ENCODE measurements at places on chromosomes 1 and 21.

DNA sequence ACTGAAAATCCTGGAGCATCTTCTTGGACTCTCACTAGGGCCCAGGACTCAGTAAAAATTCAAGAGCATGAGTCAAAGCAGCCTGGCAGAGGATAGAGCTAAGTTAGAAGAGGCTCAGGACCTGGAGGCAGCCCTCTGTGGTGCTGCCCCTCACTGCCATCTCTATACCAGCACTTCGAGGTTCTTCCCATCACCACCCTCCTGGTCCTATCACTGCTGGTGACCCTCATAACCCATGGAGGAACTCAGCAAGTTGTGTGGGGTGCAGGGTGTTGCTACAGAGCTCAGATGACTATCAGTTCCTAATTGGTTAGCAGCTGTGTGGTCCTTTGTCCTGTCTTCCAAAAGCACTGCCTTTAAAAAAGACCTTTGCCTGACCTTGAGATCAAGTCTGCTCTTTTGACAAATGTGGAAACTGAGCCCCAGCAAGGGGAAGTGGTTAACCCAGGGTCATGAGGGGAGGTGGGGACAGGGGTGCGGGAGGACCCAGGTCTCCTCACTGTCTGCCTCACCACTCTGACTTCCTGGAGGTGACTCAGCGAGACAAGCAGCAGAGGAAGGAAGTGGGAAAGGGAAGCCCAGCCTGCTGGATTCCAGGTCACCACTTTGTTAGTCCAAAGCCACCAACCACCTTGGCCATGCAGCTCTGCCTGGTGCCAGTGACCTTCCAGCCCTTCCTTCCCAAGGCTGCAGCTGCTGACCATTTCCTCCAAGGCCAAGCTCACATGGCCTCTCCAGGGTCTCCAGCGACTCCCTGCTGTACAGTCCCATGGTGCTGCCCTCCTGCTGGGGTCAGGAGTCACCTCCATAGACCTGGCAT, 199.4 kb upstream of the EDN2 start:
- DNase-seq = peak; percentile 5

GRCh38 chr1:73943270-73943669, 254.7 kb downstream of the LRRIQ3 start:
- DNase-seq = no peak

DNA sequence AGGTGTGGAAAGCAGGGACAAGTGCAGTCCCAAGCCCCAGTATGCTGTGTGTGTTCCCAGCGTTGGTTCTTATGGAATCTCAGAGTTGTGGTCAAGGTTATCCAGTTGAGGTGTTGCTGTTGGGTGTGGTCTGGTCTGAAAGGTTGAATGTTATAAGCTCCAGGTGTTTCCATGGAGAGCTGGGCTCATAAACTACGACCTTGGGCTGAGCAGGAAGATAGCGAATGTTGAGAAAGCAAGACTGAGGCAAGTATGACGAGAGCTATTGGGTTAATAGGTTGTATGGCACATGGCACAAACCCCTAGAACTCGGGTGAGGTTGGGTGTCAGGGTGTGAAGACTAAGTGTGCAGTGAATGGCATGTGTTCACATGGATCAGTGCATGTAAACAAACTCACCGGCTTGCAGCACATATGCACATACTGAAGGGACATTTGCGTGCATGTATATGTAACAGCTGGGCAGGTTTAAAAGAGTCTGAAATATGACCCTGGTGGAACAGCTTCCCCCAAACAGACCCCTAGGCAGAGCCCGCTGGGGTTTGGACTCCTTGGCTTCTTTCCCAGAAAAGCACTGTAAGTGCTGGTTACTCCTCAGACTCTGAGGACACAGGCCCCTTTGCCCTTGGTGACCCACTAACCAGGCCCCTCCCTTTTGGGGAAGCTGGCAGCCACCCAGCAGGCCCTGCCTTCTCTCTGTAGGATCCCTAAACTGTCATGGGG, 117.5 kb downstream of the NAV1 start:
- no peak for DNase-seq

- DNase-seq = no peak
These were observed 6.4 kb upstream of the RGS2 start for GRCh38 chr1:192802406-192802805.

DNA sequence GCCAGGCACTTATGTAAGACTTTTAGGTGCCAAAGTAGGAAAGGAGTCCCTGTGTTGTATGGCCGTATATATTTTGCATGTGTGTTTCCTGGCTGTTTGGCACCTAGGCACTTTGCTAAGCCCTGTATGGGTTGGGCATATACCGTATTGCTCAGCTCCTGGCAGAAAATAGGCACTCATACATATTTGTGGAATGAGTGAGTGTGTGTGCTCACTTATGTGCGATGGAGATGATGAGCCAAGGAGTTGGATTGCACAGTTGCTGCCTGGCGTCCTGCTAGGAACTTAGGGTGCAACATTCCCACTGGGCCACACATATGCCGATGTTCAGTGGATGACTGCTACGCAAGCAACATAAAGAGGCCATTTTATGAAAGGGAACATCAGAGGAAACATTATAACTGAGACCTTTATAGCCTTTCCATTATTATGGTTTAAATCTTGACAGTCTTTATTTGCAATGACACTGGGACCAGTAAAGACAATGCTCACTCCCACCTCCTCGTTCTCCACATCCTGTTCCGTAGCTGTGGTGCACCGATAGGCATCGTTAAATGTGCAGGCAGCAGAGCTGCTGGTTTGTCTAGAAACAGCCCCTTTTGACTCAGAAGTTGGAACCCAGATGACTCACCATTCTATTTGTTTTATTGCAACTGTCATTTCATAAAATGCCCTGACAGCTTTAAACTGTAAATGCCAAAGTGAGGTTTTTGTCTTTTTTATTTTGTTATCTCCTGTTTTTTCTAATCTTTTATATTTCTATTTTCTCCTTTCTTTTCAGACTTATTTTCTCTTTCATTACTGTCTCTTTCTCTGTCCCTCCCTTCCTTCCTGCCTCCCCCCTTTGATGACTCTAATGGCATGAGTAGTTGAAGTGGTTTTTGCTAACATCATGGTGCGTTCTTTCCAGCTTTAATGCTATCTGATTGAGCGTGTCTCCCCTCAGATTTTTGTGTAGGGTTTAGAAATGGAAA, 36.1 kb downstream of the PEX14 start:
- DNase-seq = peak; percentile 64

DNA sequence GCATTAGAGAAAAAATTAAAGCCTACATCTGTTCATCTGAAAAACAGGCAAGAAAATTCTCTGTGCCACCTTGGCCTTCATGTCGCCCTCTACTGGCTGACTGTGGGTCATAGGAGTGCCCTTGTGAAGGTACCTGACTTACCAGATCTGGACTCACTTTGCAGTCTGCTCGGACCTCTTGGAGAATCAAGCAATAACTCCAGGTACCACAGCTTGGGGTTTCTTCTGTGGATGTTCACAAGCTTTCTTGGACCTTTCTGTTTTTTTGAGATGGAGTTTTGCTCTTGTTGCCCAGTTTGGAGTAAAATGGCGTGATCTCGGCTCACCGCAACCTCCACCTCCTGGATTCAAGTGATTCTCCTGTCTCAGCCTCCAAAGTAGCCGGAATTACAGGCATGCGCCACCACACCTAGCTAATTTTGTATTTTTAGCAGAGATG, 2.4 kb upstream of the PRAMEF18 start:
- DNase-seq = no peak

- DNase-seq = no peak
These were observed 17.1 kb downstream of the ATP5PF start for GRCh38 chr21:25717491-25718147.

GRCh38 chr1:193799371-193799770, 613.0 kb upstream of the B3GALT2 start:
- no peak for DNase-seq

DNA sequence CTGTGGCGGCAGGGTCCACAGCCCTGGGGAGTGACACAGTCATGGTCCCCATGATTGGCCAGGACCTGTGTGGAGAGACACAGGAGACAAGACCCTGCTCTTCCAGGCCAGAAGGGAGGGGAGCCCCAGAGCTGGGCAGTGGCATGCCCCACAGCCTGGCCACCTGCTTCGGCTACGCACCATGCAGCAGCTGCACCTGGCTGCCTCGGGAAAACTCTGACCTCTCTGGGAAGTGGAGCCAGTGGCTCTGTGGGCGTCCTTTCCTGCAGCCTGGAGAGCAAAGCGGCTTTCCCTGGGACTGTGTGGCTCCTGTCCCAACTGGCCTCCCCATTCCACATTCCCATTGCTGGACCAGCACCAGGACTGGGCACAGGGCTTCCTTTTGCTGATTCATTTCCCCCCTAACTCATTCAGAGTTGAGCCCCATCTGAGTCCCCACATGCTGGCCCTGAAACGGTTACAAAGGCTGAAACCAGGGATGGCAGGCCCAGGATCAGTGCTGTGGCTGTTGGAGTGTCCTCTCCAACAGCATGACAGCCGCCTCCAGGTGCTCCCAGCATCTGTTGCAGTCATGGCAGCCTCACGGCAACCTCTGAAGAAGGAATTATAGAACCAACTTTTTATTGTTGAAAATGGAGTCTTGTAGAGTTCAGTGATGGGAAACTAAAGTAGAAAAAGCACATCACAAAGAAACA, 15.0 kb downstream of the OXCT2 start:
- DNase-seq = no peak

- no peak for DNase-seq
These were observed 44.4 kb downstream of the SMG7 start for GRCh38 chr1:183516725-183517124.

DNA sequence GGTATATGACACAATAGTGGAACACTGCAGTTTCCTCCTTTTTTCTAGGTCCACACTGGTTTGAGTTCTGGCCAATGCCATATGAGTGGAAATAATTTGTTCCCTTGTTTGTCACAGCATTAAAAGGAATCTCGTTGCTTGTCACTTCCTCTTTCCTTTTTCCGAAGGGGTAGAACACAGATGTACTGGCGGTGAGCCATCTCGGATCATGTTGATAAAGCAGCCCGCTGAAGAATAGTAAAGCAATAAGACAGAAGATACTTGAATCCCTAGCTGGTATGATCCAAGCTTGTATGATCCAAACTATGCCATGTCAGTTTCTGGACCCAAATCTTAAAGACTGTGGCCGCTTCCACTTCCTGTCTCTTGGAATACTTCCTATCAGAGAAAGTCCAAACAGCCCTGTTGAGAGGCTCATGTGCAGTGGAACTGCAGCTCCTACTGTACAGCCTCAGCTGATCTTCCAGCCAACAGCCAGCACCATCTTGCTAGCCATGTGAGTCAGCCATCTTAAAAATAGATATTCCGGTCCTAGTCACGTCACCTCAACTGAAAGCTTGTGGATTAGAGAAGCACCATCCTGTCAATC, 40.3 kb downstream of the CFHR5 start:
- DNase-seq = no peak

- no peak for DNase-seq
These were observed 20.6 kb downstream of the SLC30A10 start for GRCh38 chr1:219907772-219908070.

DNA sequence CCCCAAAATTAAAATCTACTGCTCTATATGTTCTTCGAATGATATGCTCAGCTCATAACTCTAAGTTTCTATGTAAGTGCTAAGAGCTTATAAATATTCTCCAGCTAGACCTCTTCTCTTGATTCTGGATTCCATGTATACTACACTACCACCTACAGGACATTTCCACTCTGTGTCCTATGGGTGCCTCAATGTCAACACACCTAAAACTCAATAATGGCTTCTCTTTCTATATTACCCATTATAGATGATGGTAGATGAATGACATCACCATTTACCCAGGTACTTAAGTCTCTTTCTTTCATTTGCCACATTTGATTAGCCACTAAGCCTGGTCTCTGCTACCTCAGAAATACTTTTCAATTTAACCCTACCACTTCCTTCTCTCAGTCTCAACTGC, 41.3 kb downstream of the TBX19 start:
- no peak for DNase-seq

- no peak for DNase-seq
These were observed 7.4 kb upstream of the EFNA1 start for GRCh38 chr1:155120253-155120652.

DNA sequence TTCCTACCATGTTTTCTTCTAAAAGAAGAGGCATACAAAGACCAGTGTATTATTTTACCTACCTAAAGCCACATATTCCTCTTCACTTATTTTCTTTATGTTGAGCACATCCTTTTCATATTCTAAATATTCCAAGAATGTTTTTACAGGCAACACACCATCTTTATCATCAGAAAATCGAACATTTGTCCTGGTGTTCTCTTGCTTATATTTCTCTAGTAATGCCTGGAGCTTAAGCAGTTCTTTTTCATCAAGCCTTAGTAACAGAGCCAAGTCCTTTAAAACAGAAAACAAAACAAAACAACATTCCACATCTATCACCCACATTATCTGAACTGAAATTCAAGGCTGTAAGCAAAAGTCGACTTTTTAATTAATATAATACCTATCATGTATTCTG, 88.7 kb downstream of the IARS2 start:
- no peak for DNase-seq

GRCh38 chr1:208110296-208110695, 133.9 kb downstream of the PLXNA2 start:
- no peak for DNase-seq

GRCh38 chr1:3692598-3692997, 40.3 kb downstream of the TP73 start:
- DNase-seq = no peak

DNA sequence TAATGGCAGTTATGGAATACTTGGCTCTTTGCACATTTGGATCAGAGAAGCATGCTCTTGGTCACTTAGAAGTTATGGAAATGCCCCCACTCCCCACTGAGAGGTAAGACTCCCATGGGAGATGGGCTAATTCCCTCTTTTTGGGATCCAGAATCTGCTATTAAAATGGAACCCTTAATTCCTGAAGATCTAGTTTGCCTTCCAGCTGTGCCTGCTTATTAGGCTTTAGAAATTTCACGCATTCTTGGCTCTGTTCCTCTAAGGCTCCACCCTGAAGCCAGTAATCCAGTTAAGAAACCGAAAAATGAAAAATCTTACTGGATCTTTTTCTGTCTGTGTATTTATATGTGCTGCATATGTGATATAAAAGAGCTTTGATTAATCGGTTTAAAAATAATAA, 76.7 kb downstream of the USH2A start:
- DNase-seq = no peak

- no peak for DNase-seq
These were observed at the start of gene MXRA8 for GRCh38 chr1:1358433-1359271. Gene MXRA8, minus strand, starts transcription at chr1:1358555. Its CDS starts 51 bp downstream, at chr1:1358504.

GRCh38 chr1:196407358-196408051, 200.7 kb downstream of the KCNT2 start:
- no peak for DNase-seq
